ENCODE measurements at places on chromosomes 7 and 10.

DNA sequence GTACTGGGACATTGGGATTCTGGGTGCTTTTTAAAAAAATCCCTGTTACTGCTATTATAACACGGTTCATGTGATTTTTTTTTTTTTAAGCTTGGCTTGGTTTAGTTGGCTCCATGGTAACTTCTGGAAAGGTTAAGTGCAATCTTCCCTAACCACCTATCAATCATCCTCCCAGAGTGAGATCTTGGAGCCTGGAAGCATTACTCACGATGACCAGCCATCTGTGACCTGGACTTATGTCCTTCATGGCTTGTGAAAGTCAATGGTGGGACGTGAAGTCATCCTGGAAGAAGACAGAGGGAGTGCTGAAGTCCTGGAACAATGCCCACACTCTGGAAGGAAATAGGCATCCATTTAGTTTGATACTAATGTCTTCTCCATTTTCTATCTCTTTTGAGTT lies 135.5 kb upstream of the FRMD4A start:
- no peak for DNase-seq

DNA sequence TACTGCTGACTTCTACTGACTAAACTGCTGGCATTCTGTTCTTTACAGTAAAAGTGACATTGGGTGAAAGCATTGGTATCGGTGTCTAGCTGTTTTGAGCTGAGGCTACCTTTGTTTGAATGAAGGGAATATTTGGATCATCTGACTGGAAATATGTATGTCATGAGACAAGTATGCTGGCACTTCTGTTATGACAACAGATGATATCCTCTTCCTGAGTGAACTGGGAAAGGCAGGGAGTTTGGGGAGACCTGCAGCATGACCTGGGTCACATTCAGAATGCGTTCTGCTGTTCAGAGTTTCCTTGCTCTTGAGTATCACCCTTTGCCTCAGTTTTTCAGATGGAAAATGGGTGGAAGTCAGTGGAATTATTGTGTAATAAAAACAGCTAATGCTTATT lies 81.8 kb downstream of the PLCE1 start:
- DNase-seq, result no peak

GRCh38 chr7:132872034-132872433 lies 209.9 kb downstream of the CHCHD3 start:
- DNase-seq, result no peak

- no peak for DNase-seq
These were observed 299.2 kb downstream of the CCDC3 start for GRCh38 chr10:12702215-12702770.

DNA sequence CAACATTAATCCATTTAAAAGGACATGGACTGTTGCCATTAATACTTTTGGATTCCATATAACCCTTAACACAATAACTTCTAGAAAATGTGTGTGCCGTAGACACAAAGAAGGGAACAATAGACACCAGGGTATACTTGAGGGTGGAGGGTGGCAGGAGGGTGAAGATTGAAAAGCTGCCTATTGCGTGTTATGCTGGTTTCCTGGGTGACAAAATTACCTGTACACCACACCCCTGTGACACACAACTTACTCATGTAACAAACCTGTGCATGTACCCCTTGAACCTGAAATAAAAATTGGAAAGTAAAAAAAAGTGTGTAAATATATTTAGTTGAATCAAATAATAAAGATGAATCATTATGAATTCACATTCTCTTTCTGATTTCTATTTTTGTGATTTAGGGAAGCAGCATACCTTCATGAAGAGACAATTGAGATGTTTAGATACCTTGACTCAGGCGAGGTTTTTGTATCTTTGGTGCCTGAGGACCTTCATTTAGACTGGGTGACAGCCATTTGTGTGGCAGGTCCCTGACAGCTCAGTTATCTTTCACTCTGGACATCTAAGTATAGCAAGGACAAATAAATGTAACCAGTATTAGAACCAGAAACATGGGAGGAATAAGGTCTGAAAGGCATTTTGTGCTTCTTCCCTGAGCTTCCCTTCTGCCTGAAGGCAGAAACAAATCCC lies 28.7 kb downstream of the GIMAP8 start:
- no peak for DNase-seq

DNA sequence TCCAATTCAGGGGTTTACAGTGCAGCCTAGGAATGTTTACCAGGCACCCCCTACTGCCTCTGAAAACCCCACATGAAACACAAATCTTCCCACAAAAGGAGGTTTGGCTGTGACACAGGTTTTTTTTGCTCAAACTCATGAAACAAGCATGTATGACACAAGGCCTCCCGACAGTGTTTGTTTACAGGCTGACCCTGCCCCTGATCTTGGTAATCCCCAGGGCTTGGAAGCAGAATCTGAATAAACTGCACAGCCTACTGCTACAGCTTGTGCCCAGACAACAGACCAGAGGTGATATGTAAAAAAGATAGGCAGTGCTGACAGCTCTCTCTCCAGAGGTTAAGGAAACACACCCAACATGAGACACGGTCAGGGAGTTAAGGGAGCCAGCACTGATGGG lies 184.2 kb downstream of the KMT2E start:
- DNase-seq, result no peak

- DNase-seq, result no peak
These were observed 17.9 kb upstream of the CYREN start for GRCh38 chr7:135188298-135188984.

DNA sequence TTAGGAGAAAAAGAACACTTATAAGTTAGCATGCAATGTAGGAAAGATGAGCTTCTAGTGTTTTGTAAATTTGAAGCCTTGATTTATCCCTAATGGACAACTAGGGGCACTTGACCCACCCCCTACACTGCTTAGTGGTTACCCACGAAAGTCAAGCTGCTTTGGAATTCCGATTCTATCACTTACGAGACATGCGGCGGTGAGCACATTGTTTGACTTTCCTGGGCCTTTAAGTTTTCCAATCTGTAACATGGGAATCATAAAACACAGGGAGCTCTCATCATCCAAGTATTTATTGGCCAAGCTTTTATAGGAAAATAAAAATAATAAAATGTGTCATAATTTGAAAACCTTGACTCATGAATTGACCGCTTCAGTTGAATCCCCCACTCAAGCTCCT lies 78.7 kb upstream of the PDK4 start:
- no peak for DNase-seq

GRCh38 chr7:29459589-29459988 lies 104.0 kb upstream of the PRR15 start:
- no peak for DNase-seq

DNA sequence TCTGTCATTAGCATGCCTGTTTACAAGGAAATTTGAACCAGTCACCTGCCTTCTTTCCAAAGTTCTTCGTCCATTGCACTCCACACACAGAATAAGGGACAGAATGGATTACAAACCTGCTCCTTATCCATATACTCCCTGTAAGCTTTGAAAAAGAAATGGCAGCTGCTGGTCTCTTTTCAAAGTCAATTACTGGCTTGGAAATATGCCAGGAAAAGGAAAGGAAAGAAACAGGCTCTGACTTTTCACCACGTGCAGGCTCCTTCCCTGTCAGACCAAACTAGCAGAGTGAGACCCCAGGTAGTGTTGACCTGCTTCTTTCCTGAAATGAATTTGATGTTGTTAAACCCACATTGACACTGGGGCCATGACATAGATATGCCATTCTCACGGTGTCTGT lies 84.5 kb downstream of the LHFPL3 start:
- no peak for DNase-seq

- DNase-seq, result peak; percentile 86
These were observed 37.0 kb upstream of the TES start for GRCh38 chr7:116173051-116174028.

GRCh38 chr7:3649678-3650440 lies 348.8 kb downstream of the SDK1 start:
- no peak for DNase-seq

DNA sequence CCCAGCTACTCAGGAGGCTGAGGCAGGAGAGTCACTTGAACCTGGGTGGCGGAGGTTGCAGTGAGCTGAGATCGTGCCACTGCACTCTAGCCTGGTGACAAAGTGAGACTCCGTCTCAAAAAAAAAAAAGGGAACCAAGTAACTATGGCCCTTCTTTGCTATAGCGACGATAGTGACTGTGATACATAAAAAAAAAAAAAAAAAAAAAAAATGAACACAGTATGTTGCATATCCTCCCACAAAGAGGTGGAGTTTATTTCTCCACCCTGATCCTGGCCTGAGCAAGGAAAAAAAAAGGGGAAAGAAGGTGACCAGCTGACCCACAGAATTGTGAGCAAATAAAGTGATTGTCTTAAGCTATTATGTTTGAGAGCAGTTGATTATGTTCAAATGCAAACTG lies 42.3 kb upstream of the STEAP1B start:
- DNase-seq, result no peak

GRCh38 chr7:158310924-158311666 lies 276.5 kb downstream of the PTPRN2 start:
- no peak for DNase-seq

GRCh38 chr7:146701166-146701565 lies 584.6 kb downstream of the CNTNAP2 start:
- DNase-seq, result no peak
